ENCODE measurements at places on chromosomes 5 and 9.

DNA sequence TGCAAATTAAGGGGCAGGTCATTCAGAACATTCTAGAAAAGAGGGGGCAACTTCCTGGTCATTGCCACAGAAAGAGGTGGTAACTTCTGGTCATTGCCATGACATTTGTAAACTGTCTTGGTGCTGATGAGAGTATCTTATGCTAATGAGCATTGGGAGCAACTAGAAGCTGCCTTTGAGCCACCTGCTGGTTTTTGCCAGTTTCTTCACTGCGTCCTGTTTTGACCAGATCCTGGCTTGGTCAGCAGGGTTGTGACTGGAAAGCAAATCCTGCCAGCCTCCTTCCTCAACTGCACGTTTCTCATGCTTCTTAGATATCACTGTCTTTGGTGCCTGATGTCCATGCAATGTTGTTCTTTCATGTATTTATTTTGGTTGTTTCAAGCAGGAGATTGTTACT is 53.2 kb upstream of the SPATA31C2 start:
- DNase-seq: no peak

- no peak for DNase-seq
Observed at GRCh38 chr9:16542290-16542689, 328.2 kb downstream of the BNC2 start.

DNA sequence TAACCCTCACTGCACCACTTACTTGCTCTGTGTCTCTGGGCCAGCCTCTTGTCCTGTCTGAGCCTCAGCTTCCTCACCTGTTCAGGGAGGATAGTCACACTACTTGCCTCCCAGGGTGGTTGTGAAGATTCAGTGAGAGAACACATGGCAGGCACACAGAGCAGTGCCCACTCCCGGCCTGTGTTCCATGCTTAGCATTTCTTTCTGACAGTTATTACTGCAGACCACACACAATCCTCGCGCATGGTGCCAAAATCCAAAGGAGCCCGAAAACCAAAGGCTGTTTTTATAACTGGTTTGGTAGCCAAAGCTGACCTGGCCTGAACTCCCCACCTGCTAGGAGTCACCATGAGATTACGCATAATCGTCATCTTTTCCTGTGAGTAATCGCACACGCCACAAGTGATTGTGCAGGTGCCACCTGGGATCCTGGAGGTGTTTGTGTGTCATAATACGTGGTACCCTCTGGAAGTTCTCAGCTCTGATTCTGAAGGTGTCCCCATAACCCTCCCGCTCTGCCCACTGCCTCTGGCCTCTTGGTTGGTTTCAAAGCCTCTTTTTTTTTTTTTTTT is 84.6 kb upstream of the FBXW11 start:
- no peak for DNase-seq

DNA sequence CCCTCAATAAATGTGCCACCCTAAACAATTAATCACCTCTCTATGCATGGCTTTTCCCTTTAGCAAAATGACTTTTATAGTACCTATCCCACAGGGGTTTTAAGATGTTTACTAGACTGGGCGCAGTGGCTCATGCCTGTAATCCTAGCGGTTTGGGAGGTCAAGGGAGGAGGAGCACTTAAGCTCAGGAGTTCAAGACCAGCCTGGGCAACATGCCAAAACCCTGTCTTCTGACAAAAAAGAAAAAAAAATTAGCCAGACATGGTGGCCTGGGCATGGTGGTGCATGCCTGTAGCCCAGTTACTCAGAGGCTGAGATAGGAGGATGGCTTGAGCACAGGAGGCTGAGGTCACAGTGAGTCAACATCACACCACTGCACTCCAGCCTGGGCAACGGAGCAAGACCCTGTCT is 13.5 kb downstream of the SH3TC2 start:
- DNase-seq: no peak

- no peak for DNase-seq
Observed at GRCh38 chr5:146068977-146069779, 36.2 kb downstream of the PLAC8L1 start.

- no peak for DNase-seq
Observed at GRCh38 chr9:107530679-107531078, 41.1 kb upstream of the KLF4 start.

DNA sequence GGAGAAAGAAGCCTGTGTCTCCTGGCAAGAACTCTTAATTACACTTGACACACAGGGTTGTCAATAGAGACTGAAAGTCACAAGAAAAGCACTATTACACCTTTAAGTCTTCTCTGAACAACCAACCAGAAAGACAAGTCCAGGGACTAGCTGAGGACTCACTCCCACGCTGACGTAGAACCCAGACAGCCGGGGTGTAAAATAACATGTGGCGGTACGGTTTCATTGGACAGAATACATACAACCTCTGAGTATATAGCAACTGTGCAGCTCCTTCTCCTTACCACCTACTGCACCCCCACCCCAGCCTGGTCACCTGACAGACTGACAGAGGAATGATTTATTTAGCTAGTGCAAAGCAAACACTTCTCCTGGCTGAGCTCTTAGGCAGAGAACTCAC is 103.4 kb upstream of the RASEF start:
- no peak for DNase-seq

DNA sequence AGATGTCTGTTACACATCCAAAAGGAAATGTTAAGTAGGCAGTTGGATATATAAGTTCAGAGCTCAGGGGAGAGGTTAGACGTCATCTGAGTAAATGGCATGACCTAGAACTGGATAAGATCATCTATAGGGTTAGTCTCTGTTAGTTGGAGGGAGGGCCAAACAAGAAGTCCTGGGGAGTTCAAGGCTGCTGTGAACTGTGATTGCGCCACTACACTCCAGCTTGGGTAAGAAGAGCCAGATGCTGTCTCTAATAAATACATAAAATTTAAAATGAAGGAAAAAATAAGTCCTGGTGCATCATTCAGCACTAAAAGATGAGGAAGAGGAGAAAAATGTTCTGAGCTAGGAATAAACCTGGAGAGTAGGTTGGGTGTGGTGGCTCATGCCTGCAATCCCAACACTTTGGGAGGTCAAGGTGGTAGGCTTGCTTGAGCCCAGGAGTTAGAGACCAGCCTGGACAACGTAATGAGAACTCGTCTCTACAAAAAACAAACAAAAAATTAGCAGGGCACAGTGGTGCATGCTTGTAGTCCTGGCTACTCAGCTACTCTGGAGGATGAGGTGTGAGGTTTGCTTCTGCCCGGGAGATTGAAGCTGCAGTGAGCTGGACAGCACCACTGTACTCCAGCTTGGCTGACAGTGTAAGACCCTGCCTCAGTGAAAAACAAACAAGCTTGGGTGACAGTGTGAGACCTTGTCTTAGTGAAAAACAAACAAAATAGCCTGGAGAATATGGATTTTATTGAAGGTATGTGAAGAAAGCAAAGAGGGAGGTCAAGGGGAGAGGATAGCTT is 123.6 kb downstream of the ACTBL2 start:
- DNase-seq: no peak

DNA sequence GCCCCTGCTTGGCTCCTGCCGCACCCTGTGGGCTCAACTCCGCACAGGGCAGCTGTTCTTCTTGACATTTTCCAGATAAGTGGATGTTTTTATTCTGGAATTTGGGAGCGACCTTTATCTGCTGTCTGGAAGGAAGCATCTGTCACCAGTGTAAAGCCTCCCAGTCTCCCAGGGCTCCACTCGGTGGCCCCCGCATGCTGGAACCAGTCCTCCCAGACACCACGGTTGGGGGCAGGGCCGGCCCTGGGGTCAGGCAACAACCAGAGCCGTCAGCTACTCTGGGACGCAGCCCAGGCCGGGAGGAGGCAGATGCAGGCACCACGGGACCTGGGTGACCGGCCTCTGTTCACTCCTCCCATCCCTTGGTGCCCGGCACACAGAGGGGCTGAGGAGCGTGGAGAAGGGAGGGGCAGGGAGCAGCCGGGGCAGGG is 92.8 kb upstream of the ADAMTS2 start:
- DNase-seq: no peak

DNA sequence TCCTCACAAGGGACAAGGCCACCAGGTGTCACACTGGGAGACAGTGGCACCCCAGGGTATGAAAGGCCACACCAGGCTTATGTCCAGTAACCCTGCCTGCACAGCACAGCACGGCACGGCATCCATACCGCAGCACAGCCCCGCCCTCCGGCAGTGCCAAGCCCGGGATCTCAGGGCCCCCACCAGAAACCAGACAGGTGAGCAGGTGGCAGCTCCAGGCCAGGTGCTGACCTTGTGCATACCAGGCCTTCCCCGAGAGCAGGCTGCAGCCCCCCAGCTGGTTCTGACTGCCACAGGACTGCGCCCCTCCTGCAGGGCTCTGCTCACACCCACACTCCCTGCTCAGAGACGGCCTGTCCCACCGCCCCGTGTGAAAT is 56.5 kb downstream of the ADAMTS2 start:
- no peak for DNase-seq

GRCh38 chr9:110191615-110192014 is 16.3 kb downstream of the C9orf152 start:
- no peak for DNase-seq

- DNase-seq: no peak
Observed at GRCh38 chr9:120477534-120478001, 102.4 kb downstream of the CDK5RAP2 start.

DNA sequence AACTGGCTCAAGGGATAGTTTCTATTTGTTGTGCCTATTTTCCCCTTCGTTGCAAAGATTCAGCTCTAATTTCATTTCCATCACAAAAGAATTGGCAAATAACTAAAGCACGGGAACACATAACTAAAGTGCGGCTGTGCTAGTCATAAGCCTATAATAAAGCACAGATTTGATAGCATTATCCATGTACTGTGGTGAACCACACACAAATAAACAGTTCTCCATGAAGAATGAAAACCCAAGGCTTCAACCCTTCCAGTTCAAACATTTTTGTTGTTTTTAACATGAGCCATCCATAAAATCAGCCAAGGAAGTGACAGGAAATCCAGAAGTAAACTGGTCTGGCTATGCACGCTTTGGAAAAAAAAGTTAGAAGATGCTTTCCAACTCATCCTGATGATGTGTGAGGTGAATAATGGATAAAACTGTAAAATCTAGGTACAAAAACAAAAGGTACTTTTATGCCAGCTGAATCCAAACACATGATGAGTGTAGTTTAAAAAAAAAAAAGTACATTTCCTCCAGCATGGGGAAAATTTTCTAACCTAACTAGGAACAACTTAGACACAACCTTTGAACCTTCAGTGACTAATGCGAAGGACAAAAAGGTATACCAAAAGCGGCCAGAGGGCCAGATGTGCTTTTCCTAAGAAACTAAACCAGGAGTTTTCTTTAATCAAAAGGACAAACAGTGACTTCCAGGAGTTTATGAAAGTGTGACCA is 10.2 kb downstream of the ZNF608 start:
- no peak for DNase-seq

- no peak for DNase-seq
Observed at GRCh38 chr5:125440905-125441304, 694.5 kb upstream of the ZNF608 start.

DNA sequence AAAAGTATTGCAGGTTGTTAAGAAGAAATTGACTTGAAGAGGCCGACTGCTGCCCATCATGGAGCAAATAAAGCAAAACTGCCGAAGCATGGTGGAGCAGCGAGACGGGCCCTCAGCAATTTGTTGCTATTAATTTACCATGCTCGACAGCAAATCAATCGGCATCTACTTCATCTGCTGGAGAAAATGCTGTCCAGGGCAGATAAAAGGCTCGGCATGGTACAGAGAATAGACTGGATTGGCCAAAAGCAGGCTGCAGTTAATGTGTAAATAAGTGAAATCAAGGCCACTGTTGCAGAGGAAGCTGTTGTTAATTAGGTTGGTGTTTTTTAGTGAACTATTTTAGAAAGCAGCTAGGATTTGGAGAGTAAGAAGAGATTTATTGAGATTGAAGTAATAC is 8.3 kb downstream of the TLE4 start:
- no peak for DNase-seq

GRCh38 chr9:7454624-7455023 is 345.0 kb downstream of the DMAC1 start:
- DNase-seq: no peak

GRCh38 chr9:136363949-136364748 is 605 bp upstream of the DNLZ start:
- no peak for DNase-seq

GRCh38 chr9:38251036-38251860 is 141.3 kb upstream of the ALDH1B1 start:
- no peak for DNase-seq

DNA sequence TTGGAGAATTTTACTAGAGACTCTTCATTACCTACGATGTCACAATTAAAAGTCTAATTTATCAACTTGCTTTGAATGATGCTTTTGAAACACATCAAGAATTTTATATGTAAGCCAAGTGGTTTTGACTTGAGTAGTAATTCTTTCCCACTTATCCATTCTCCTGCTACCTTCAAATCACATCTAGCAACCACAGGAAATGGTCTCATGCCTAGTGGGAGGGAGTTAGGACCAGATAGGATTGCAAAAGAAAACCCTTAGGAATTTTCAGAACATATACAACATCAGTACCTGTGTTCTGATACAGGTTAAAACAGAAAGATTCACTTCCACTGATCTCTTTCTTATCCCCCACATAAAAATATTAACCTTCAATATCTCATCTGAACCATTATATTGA is 260.4 kb downstream of the CWC27 start:
- no peak for DNase-seq

- DNase-seq: no peak
Observed at GRCh38 chr9:137294091-137294680, 7.9 kb downstream of the NRARP start.

GRCh38 chr5:1963941-1964451 is 81.3 kb upstream of the IRX4 start:
- DNase-seq: no peak

DNA sequence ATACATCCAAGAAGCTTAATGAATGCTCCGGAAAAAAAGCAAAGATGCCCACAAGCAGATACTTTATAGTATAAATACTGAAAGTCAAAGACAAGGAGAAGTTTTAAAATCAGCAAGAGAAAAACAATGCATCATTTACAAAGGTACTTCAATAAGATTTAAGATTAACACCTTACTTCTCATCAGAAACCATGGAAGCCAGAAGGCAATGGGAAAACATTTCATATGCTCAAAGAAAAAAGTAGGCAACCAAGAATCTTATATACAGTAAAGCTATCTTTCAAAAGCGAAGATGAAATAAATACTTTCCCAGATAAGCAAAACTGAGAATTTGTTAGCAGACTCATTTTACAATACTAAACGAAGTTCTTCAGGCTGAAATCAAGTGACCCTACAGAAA is 51.1 kb downstream of the ABHD17B start:
- no peak for DNase-seq

- no peak for DNase-seq
Observed at GRCh38 chr5:99034336-99034735, 105.5 kb upstream of the CHD1 start.

DNA sequence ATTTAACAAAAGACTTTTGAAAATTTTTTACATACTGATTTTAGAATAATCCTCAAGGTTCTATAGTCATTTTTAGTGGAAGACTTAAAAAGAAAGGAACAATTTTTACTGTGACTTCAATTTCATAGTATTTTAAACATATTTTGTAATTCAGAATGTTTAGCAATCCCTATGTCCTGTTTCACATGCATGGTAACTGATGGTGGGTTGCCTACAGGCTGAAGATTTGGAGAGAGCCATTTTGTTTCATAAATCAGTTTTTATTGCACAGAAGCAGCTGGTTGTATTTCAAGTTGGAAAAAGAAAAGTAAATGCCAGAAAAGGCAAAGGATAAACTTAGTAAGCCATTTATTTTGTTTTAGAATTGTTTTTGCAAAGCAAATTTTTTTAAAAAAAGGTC is 24.0 kb downstream of the STARD4 start:
- DNase-seq: no peak
